ENCODE measurements at places on chromosomes 1 and 21.

DNA sequence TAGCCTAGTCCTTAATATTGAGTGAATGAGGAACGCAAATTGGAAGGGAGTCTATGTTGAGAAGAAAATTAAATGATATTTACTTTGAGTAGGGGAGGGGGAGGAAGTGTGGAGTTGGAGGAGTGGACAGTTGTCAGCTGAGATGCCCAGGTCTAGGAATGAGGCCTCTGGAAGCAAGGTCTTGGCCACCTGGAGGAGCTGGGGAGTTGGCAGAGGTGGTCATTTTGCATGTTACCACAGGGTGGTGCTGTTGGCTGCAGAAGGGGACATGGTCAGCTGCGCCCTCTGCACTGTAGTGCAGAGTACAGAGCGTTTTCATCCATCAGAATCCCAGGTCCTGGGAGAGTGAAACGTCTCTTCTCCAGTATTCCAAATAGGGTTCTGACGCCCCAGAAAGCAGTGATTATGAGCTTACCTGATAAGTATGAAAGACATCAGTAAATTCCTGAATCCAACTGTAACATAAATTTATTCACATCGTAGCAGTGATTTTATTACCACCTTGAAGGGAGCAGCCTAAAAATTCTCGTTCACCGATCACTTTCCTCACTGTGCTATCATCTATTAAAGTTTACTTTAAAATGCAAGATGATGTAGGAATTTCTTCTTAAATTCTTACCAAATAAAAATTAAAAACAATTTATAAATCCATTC, 13.8 kb downstream of the PARK7 start:
- no peak for DNase-seq

DNA sequence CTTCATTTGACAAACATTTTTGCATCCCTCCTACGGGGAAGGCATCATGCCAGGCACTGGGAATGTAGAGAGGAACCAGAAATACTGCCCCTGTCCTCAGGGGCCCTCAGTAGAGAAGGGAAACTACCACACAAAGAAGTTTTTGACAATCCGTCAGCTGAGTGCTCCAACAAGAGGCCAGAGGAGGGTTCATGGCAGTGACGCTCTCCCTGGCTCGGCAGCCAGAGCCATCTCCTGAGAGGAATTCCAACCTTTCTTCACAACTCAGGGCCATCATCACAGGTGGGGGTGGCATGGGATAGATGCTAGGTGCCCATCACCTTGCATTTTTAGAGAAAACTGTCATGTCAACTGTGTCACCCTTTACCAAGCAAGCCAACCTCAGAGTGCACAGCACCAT, 154.1 kb downstream of the HIVEP3 start:
- no peak for DNase-seq

DNA sequence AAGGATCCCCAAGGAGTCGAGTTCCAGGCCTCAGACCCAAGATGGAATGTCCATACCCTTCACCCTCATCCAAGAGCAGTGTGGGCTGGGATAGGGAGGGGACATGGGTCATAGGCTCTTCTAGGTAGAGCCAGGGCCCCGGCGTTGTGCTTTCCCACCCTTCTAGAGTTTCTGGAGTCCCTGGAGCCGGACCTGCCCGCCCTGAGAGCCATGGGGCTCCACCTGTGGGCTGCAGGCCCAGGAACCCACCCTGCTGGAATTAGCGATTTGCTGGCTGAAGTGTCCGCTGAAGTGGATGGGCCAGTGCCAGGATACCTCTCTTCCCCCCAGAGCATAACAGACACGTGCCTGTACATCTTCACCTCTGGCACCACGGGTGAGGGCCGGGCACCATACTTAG, 1.1 kb downstream of the SLC27A3 start:
- DNase-seq = no peak

GRCh38 chr21:46347791-46348381, 23.9 kb downstream of the PCNT start:
- no peak for DNase-seq

DNA sequence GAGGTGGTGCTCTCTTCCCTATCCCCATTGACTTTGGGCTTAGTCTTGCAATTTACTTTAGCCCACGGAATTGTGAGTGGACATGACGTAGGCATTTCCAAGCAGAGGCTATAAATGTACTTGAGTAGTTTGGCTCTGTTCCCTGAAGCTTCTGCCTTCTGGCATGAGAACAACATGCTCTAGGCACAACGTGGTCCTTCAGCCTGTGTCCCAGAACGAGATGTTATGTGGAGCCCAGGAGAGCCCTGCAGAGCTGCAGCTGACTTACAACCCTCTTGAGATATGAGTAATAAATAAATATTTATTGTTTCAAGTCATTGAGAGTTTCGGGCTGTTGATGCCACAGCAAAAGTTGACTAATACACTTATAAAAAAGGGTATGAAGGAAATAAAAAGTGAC, 105.2 kb upstream of the HMGB4 start:
- no peak for DNase-seq

DNA sequence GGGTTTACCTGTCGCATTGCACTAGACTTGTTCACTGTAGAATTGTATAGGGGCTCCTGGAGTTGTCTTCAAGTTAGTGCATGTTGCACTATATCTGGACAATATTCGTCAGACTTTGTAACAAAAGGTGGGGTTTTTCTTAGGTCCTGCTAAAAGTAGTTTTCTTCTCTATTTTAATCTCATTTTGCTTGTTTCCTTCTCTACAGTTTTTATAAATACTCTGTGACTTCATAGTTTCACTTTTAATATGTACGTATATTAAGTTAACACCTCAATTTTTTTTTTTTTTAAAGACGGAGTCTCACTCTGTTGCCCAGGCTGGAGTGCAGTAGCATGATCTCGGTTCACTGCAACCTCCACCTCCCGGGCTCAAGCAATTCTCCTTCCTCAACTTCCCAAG, 26.5 kb upstream of the MRPS6 start:
- DNase-seq = no peak

- DNase-seq = no peak
Observed at GRCh38 chr1:244952940-244953339, 88.6 kb upstream of the HNRNPU start.

DNA sequence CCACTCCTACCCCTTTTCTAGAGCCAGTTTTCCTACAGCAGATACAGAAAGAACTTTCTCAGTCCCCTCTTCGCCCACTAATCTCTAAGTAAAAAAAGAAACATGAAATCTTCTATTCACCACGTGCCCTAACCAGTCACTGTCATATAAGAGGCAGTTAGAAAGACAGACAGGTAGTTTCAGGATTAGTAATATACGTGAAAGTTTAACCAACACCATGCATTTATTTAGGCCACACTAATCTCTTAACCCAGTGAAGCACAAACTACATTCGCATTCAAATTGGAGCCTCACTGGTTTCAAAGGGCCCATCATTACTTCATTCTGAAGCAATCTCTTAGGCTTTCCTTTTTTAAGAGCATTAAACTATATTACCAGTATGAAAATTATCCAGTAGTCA, 10.1 kb downstream of the GPATCH2 start:
- no peak for DNase-seq

DNA sequence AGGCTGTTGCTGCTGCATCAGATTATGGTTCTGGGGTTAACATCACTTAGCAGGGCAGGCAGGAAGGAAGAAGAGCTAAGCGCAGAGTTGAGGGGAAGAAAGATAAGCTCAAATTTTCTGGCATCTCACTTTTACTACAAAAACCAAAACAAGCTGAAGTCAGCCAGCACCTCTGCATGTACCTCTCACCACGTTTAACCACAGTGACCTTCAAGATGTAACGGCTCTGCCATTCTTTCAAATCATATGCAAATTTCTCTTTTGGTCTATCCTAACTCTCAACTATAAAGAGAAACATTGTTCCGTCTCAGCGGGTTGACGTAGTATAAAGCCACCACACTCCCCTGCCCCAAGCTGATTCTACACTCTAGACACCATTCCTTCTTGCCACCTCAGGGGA, 154.4 kb downstream of the OMA1 start:
- DNase-seq = no peak

DNA sequence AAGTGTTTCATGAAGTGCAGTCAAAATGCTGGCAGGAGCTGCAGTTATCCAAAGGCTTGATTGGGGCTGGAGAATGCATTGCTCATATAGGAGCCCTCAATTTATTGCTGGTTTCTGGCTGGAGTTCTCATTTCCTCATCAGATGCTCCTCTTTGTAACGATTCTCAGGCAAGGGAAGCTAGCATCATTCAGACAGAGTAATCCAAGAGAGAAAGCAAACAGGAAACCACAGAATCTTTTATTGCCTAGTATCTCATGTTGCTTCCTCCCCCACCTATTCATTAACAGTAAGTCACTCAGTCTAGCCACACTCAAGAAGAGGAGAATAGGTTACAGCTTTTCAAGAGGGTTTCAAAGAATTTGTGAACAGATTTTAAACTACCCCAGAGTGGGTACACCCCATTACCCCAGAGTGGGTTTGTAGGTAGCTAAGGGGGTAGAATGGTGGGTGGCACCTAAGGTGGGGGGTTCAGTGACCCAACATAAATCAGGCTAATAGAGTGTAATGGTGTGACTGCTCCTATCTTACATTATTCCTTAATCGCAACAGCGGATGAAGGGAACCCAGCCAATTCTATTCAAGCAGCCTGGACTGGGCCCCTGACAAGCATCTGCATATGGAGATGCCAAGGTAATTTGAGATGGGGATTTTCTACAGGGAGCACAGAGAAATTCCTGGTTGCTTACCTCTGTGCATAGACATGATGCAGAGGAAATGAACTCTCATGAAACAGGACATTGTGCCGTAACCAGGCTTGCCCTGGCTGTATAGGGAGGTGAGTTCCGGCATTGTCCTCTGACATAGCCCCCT, 67.1 kb downstream of the KCNJ15 start:
- DNase-seq = no peak

- DNase-seq = no peak
Observed at GRCh38 chr1:226574591-226575435, 26.2 kb downstream of the STUM start.

GRCh38 chr1:197463142-197463541, 195.1 kb downstream of the CRB1 start:
- DNase-seq = no peak

GRCh38 chr1:22662318-22662717, 9.3 kb downstream of the C1QB start:
- no peak for DNase-seq

DNA sequence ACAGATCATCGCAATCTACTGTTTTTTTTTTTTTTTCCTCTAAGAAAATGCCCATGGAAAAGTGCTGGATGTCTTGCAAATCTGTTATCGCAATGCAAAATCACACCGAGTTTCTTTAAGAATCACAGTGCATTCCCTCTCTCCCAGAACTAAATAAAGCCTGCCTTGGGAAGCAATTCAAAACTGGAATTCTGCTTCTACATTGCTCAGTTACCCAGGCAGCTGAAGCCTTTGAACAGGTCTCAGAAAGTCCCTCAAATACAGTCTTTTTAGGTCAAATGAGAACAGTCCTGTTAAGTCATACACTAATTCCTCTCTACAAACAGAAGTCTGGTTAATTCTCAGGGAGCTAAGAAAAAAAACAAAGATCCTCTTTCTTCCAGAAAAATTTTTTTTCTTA, 46.3 kb downstream of the SLC30A10 start:
- DNase-seq = no peak

- peak; percentile 62 for DNase-seq
Observed at GRCh38 chr21:45292399-45293219, 4.9 kb upstream of the POFUT2 start.

GRCh38 chr1:238153253-238153652, 262.5 kb upstream of the ZP4 start:
- DNase-seq = no peak

- DNase-seq = no peak
Observed at GRCh38 chr1:90850181-90850897, 133.2 kb upstream of the BARHL2 start.

DNA sequence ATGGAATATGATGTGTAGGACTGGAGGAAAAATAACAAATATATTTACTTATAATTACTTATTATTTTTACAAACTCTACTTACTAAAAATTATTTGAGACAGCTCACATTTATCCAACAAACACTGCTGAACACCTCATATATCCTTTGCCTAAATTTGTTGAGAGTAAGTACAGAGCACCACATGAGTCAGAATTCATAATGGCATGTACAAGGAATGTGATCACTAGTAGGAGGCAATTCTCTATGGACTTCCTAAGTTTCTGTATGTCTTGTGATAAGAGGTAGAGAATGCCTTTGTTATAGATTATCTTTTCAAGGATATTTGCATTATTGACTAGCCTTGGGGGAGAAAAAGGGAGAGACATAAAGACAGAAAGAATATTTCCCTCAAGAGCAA, 8.2 kb upstream of the ST6GALNAC3 start:
- DNase-seq = no peak

DNA sequence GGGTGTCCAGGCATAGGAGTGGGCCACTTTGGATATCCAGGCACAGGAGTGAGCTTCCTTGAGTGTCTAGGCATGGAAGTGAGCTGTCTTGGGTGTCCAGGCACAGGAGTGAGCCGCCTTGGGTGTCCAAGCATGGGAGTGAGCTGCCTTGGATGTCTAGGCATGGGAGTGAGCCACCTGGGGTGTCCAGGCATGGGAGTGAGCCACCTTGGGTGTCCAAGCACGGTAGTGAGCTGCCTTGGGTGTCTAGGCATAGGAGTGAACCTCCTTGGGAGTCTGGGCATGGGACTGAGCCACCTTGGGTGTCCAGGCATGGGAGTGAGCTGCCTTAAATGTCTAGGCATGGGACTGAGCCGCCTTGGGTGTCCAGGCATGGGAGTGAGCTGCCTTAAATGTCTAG, 146.3 kb downstream of the C1orf94 start:
- no peak for DNase-seq

GRCh38 chr1:190098756-190099155, 378.9 kb downstream of the BRINP3 start:
- no peak for DNase-seq

- DNase-seq = no peak
Observed at GRCh38 chr1:226223786-226224244, 351 bp downstream of the MIXL1 start.

GRCh38 chr1:207001492-207002245, 30.9 kb downstream of the C1orf116 start:
- DNase-seq = no peak

GRCh38 chr21:37119421-37120218, 46.6 kb downstream of the TTC3 start:
- DNase-seq = no peak

DNA sequence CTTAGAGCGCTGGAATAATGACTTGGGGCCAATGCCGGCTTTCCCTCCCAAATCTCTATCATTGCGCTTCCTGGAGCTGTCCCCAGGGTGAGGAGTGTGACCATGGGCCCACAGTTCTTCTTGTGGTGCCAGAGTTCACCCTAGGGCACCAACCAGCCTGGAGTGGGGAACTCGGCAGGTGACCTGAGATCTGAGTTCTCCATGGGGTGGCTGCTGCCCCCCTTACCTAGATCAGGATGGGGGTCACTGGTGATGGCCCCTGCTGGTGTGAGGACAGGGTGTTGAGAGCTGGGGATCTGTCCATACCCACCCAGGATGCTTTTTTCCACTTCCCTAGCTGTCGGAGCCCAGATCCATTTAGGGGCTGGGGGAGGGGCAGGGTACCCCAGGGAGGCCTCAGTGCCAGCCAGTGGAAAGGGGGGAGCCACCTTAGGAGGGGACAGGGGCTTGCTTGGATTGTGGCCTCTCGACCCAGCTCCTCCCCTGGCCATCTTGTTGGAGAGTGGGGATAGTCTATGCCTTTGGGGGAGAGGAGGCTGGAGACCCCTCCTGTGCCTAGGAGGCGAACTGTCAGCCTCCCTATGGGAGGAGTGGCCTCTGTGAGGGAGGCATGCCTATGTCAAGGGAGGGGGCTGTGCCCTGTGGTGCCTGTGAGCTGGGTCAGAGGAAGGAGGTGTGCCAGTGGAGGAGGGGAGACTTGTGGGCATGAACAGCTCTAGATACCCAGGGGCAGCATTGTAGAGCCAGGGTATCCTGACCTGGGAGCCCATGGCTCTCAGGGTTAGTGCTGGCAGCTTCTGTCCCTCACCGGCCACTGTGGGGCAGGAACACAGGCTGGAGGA, 1.7 kb downstream of the FOXO6 start:
- no peak for DNase-seq
